Posterior vena cava (tissue), 2 donors: ENCODE measurements at places on chromosomes 16 and 17.

DNA sequence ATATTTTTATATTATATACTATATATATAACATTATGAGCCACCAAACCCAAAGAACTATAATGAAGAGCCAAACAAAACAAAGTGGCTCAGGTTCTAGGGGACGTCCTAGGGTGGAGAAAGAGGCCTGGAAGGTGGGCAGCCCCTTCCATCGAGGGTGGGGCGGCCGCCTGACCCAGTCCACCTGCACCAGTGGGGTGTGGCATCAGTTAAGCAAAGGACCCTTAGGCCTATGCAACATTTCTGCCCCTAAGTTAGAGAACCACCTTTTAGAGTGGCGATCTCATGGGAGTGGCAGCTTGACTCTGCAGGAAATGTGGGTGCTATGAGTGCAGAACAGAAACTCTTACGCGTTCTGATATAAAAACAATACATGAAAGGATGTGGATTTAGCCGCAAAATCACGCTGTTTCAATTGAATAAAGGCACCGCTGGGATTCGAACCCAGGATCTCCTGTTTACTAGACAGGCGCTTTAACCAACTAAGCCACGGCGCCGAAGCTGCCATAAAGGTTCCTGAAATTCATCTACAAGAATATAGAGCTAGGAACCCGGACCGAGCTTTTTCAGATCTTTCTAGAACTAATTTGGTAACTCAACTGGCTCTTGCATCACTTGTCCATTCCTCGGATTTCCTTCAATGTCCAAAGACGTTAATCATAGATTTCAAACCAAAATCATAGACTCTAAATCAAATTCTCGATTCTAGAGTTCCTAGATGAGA, 15.6 kb upstream of the AURKB start:
- DNase-seq = no peak

- no peak for DNase-seq
Measured at GRCh38 chr16:31513126-31513525, 4.9 kb upstream of the RUSF1 start.

DNA sequence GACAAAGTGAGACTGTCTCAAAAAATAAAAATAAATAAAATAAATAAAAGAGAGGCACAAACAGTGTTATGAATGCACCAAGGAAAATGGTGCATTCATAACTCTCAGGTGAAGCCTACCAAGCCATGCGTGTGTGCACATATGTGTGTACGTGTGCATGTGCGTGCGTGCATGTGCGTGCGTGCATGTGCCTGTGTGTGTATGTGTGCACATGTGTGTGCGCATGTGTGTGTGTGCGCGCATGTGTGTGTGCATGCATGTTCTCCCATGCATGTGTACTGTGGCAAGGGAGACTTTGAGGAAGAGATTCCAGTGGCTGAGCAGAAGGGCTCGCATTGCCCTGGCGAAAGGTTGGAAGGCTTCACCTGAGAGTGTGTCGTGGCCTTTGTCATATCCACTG, 4.7 kb downstream of the SPN start:
- no peak for DNase-seq

GRCh38 chr16:6020162-6020985, 922.8 kb upstream of the EEF2KMT start:
- DNase-seq = no peak

DNA sequence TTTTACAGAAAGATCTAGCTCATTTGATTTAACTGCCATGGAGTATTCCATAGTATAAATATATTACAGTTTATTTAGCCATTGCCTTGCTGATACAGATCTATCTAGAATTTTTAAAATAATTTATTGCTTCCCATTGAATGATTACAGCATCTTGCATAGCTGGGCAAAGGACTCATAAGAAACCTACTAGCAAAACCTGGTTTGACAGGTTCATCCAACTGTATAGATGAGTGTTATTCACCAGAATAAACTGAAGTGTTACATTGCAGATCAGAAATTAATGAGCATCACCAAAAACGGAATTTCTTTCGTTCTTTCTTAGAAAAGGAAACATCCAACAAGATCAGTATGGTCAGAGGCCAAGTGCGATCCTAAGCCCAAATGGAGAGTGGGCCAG, 202.2 kb upstream of the CACNG5 start:
- no peak for DNase-seq

GRCh38 chr17:72423718-72424117, 302.9 kb downstream of the SOX9 start:
- no peak for DNase-seq

- peak; percentile 69 for DNase-seq
Measured at GRCh38 chr16:11389631-11390565, 44.6 kb downstream of the RMI2 start.

- DNase-seq = peak; percentile 80
Measured at GRCh38 chr17:59154292-59154720, 680 bp downstream of the SKA2 start.

GRCh38 chr17:65261682-65262636, 124.8 kb downstream of the RGS9 start:
- no peak for DNase-seq

DNA sequence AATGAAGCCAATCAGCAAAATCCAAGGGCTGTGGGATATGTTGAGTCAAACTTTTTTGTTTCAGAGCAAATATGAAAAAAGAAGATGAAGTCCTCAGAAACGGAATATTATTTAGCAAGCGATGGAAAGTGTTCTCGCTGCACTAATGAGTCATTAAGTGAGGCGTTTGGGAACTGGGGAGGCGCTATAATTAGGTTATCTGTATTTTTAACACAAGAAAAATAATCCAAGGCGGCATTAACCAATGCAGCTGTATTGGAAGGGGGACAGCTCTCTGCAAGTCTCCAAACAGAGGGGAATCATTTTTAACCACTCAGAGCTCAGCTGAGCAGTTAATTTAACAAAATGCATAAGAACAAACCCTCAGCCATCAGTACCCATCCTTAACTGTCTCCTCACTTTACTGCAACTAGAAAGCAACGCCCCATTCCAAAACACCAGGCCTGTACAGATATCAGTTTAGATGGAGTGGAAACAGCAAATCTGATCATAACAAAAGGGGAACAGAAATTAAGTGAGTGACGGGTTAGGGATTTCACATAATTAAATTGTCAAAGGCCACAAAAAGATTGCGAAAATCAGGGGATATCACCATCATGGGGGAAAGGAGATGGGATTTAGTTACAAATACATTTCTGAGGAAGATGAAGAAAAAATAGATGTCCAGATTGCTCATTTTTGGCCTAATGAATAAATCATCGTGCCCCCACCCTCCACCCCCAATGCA, 211.0 kb upstream of the TOX3 start:
- no peak for DNase-seq

DNA sequence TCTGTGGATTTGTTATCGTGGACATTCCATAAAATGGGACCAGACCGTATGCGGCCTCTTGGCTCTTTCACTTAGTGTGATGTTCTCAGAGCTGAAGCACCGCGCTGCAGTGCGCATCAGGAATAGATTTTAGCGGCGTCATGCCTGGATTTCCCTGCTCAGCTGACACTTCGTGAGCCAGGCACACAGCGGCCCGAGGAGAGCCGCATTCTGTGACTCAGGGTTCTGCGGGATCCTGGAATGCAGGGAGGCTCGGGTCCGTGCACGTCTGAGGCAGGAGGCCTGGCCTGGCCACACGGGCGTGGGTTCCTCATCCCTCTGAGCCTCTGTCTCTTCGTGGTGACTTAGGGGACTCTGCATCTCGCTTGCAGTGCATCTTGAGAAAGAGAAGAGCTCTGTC, 13.4 kb downstream of the CBFA2T3 start:
- DNase-seq = no peak

DNA sequence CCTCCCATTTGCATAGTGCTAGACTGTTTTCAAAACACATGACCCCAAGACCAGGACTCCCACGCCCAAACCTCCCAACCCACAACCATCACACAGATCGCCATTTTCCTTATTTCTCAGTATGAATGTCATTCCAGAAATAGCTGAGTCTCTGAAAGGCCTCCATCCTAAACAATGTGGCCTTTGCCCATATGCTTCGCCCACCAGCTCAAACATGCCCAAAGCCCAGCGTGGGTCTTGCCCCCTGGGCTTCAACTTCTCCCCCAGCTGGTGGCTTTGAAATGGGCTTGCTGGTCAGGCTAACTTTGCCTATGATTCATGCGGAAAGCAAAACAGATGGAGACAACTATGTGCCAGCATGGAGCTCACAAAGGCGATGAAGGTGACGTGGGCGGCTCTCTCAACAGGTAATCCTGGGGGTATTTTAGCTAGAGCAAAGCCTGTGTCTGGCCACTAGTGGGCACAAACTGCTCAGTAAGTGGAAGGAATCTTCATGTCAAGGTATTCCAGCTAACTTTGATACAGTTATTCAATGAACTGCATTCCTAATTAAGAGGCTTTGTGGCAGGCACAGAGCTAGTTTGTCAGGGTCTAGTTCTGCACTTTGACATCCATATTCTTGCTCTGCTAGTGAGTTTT, 17.1 kb downstream of the PMP22 start:
- DNase-seq = no peak

- DNase-seq = no peak
Measured at GRCh38 chr16:82859662-82860061, 232.9 kb downstream of the CDH13 start.

DNA sequence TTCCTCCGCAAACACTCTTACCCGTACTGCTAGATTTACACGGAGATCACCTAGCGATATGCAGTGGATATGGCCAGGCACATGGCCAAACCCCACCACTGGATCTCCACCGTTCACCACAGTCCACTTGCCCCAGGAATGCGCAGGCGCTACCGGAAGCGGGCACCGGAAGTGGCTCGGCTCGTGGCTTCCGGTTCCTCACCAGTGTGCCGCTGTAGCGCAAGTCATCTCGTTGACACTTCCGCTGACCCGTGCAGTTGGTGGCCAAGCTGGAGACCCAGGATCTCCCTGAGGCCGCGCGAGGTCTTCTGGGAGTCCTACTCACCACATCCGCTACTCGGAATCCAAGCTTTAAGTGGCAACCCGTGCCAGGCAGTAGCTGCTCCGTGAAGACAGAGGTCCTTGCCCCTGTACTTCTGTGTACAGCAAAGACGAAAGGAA, 11.5 kb downstream of the ZNF597 start:
- DNase-seq = peak; percentile 89

DNA sequence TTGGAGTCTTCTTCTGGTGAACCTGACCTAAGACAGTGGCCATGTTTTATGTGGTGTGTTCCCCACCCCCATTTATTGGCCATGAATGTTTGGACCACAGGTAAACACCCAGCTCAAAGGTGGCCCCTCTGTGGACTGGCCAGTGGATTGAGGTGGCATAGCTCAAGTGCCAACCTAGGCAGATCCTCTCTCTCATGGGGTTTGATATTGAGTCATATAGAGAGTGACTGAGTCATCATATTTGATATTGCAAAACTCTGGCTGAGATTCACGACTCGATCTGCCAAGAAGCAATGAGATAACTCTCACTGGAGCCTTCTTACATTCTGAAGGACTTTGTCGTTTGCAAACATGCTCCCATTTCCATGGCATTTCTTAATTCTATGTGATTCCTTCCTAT, 10.5 kb upstream of the TEKT3 start:
- no peak for DNase-seq

- DNase-seq = no peak
Measured at GRCh38 chr17:40188694-40189093, 11.4 kb downstream of the RAPGEFL1 start.

DNA sequence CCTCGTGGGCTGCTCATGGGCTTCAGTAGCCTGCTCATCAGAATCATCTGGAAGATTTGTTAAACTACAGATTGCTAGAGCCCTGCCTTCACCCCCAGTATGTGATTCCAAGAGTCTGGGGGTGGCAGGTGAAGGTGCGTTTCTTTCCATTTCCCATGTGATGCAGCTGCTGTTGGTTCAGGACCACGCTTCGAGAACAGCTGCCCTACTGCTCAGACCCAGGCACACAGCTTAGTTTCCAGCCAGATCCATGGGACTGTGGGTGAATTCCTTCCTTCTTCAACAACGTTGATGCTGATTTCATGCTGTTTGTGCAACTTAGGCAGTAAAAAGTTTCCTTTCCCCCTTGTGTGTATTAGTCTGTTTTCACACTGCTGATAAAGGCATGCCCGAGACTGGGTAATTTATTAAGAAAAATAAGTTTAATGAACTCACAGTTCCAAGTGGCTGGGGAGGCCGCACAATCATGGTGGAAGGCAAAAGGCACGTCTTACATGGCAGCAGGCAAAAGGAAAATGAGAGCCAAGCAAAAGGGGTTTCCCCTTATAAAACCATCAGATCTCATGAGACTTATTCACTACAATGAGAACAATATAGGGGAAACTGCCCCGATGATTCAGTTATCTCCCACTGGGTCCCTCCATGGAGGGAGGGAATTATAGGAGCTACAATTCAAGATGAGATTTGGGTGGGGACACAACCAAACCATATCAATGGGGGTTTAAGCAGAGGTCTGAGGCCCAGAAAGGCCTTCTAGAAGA, 159.2 kb downstream of the XYLT1 start:
- no peak for DNase-seq

DNA sequence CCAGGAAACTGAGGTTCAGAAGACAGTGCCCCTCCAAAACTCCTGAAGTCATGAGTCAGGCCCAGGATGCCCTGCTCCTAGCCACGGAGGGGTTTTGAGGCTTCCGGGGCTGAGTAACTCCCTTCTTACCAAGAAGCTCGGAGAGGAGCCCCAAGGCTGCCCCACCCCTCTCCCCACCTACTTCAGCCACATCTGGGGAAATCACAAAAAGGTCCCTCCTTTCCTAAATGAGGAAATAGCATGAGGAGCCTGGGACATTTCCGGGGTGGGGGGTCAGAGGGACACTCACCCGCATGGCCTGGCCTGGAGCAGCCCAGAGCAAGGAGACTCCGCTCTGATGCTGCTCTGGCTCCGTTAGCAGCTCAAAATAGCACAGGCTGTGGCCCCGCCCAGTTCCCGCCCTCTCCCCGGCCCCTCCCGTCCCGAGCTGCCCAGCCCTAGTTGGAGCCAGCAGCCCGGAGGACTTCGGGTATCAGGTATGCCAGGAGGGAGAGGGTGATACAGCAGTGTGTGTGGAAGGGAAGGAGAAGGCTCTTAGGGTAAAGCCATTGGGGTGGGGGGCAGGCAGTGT, 40.1 kb downstream of the MYO18A start:
- DNase-seq = peak; percentile 97

DNA sequence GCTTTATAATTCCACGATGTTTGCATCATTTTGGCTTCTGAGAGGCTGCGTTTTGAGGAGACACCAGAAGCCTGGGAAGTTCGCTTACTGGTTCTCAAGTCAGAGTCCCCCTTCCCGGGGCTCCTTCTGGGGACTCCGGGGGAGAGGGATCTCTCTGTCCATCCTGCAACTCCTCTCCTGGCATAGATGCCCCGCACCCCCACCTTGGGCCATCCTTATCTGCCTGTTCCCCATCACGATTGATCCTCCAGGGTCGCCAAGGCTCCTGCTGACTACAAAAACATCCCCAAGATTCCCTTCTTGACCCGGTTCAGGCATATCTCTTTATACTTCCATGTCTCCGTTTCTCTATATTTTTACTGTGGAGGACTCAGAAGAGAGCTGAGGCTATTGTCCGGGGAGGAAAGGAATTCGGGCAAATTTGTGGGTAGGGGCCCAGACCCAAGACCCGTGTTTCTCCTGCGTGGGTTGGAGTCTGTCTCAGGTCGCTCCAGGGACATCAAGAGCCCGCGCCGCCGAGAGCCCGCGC, 18.4 kb upstream of the HOXB13 start:
- peak; percentile 36 for DNase-seq

GRCh38 chr16:30079480-30079879, 3.7 kb downstream of the PPP4C start:
- no peak for DNase-seq
